CD4-positive, alpha-beta T cell treated with Interleukin-6 for 4 hours (primary cell): ENCODE measurements at places on chromosomes 4 and X.

DNA sequence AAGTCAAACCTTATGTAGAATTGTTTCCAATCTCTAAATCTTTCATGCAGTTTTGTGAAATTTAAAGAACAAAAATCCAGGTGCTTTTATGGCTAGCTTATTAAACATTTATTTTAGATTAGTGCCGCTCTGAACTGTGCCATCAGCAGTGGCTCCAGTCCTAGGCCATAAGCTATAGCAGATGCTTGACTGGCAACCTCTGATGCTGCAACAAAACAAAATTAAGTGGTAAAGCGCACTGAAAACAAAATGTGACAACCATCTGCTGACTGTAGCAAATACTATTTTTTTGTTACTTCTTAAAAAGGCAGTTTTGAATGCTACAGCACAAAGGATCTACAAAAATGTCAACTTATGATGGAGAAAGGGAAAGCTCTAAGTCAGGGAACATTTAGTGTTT, 237.4 kb downstream of the DCLK2 start:
- DNase-seq: no peak

- no peak for DNase-seq
Measured at GRCh38 chr4:100511896-100512295, 5.9 kb downstream of the EMCN start.

DNA sequence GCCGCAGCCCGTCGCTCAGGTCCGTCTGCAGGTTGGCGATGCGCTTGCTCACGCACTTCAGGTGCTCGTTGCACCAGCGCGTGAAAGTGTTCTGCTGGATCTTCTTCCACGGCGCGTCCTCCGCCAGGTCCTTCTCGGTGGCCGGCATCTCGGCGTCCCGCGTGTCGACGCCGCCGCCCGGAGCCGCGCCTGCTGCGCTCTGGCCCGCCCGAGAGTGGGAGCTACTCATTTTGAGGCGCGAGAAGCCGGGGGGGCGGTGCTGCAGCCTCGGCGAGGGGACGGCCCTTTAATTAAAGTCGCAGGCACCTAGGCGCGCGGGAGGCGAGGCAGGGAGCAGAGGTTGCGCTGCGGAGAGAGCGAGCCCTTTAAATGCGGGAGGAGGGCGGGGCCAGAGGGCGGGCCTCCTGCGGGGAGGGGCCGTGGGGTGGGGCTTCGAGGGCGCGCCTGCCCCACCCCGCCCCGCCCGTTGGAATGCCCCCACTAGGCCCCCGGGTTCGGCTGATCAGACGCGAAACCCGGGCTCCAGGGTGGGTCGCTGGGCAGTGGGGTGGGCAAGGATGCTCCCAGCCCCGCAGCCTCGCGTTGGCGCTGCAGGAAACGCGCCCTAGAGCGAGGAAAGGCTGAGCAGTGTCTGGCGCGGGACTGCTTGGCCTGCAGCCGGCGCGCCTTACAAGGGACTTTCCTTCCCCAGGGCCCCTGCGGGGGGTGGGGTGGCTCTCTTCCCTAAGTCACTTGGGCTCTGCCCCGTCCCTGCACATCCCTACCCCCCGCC, 3.2 kb downstream of the FLNA start:
- DNase-seq: peak; percentile 94

- no peak for DNase-seq
Measured at GRCh38 chr4:100312615-100313350, 122.5 kb upstream of the DDIT4L start.

DNA sequence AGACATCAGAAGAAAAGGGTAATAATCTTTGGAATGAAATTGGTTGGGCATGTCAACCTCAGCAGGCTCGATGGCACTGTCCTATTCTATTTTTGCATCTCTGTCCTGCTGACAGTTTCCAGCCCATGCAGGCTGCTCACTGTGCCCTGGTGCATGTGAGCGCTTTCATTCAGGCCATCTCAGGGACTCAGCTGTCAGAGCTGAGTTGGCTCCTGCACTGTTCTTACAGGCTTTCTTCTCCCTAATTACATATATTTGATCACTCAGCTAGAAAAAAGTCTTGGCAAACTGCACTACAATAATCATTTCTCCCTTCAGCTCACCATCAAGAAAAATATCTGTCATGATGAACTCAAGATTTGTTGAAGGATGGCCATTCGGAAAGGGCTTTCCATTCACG, 84.7 kb downstream of the RASL11B start:
- DNase-seq: no peak

DNA sequence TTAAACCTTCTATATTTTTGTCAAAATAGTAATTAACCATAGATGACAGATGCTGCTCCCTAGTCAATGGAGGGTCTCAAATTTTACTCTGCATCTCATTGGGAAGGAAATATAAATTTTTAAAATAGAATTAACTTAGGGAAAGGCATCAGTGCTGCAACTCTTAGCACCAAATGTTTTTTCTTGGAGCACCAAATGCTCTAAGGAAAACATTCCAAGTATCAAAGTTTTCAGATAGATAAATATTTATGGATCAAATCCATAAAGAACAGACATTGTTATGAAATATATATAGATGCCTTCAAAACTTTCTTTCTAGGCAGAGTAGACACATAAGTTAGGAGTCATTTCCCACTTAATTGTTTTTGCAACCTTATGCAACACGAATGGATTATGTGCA, 168.7 kb downstream of the ANTXR2 start:
- no peak for DNase-seq

DNA sequence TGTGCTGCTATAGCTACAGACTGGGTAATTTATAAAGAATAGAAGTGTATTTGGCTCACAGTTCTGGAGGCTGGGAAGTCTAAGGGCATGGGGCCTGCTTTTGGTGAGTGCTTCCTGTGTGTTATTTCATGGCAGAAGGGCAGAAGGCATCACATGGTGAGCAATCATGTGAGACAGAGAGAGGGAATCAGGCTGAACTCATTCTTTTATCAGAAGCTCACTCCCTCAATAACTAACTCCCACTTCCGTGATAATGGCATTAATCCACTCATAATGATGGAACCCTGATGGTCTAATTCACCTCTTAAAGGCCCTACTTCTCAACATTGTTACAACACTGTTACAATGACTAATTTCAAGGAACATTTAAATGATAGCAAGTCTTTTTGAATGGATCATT, 129.4 kb downstream of the FAT4 start:
- no peak for DNase-seq

DNA sequence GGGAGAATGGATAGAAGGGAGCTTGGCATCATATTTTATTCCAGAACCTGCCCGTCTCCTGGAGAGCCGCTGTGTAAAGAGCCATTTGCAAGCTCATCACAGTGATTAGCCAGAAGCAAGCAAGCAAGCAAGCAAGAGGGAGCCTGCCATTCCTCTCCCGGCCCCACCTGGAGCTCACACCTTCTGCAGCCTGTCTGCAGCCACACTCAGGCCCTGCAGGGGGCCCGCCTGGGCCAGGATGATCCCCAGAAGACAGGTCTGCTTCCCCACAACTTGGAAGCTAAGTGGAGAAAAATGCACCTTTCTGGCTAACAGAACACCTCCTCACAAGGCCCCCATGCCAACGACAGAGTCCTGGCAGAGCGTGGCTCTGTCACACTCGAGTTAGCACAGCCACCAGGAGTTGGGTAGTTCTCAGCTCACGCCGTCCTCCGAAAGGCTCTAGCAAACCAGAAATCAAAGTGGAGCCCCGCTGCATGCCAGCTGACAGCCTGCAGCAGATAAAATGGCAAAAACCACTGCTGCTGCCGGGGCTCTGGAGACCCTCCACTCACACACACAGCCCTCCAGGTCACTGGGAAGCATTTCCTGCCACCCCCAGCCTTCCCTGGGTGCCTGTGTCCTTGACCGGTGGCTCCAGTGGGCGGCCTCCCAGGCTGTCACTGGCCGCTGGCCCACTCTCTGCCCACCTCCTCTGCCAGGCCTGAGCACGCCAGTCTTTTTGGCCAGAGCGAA, 54.9 kb downstream of the DCTD start:
- no peak for DNase-seq

GRCh38 chrX:49111791-49112190, 11.7 kb downstream of the GPKOW start:
- DNase-seq: no peak

- DNase-seq: no peak
Measured at GRCh38 chr4:18057821-18058533, 36.4 kb upstream of the LCORL start.

DNA sequence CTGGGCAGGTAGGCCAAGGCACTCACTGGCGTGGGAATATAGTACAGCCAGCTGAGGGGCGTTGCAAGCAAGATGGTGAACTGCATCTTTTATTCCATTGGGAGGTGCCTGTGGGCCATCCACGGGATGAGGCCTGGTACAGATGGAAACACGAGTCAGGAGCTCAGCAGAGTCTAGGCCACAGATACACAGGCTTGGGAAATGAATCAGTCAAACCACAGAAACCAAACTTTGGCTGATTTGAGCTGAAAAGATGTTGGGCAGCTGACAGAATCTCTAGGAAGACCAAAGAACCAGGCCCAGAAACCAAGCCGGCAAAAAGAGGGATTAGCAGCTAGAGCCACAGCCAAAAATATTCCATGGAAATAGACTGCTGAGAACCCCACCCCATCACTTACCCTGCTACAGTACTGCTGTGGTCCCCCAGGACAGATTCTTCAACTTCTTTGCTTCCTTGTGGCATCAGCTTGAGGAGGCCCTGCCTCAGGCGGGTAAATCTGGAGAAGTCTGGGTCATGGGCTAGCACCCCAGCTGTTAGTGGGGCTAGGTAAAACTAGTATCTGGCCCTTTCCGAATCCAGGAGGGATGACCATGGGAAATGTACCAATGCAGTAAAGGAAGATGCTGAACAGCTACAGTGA, 75.4 kb downstream of the TMEM131L start:
- DNase-seq: no peak

- no peak for DNase-seq
Measured at GRCh38 chr4:47536966-47537365, 51.9 kb downstream of the ATP10D start.

DNA sequence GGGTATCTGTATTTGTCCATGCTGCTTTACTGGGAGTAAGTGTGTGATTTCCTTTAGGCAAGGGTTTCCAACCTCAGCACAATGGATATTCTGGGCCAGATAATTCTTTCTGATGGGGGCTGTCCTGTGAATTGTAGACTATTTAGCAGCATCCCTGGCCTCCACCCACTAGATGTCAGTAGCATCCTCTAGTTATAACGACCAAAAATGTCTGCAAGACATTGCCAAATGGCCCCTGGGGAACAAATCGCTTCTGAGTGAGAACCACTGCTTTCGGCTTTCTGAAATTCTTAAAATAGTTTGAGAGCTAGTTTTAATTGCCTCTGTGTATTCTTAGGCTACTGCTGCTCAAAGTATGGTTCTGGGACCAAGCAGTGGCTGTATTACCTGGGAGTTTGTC, 81.2 kb upstream of the GPM6B start:
- DNase-seq: no peak

- no peak for DNase-seq
Measured at GRCh38 chr4:179596621-179597020, 2154.4 kb upstream of the AGA start.

DNA sequence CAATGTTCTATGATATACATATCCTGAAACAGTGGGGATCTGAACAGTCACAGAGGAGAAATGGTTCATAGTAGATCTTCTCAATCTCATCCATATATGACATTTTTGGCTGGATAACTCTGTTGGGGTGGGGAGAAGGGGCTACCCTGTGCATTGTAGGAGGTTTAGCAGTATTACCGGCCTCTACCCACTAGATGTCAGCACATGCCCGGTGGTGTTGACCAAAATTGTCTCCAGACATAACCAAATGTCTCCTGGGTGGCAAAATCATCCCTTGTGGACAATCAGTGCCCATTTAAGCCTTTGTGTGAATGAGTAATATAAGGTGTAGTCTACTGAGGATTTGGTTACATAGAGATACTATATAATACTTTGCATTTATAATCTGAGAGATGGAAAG, 89.9 kb downstream of the PLS3 start:
- DNase-seq: peak; percentile 26

GRCh38 chr4:148573296-148573695, 131.1 kb upstream of the NR3C2 start:
- DNase-seq: no peak

- no peak for DNase-seq
Measured at GRCh38 chrX:46819136-46819535, 17.7 kb upstream of the RP2 start.

DNA sequence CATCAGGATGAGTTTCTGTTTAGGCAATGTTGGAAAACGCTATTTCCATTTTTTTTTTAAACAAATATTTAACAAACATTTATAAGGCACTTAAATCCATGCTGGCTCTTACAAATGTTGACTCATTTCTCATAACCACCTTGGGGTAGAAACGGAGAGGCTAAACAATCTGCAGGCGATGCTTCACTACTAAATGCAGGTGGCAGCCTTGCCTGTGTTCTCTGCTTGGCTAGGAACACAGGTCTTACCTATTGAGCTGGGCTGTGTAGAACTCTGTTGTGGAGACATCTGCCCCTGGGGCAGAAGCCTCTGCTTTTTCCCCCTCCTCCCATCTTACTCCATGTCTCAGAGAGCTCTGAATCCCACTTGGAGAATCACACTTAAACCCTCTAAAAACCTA, 1.4 kb upstream of the CXCL1 start:
- DNase-seq: no peak

DNA sequence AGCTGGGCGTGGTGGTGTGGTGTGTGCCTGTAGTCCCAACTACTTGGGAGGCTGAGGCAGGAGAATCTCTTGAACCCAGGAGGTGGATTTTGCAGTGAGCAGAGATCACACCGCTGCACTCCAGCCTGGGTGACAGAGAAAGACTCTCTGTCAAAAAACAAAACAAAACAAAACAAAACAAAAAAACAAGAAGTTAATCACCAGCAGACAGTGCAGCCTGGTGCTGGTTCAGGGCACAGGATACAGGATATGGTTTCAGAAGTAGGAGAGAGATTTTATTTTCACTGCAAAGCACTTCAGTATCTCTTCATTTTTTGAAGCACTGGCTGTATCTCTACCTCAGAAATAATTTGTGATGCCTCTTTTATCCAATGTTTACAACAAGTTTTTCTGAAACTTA, 1222.9 kb upstream of the PRKX start:
- DNase-seq: no peak

GRCh38 chrX:100687546-100687945, 43.5 kb downstream of the SRPX2 start:
- DNase-seq: no peak

DNA sequence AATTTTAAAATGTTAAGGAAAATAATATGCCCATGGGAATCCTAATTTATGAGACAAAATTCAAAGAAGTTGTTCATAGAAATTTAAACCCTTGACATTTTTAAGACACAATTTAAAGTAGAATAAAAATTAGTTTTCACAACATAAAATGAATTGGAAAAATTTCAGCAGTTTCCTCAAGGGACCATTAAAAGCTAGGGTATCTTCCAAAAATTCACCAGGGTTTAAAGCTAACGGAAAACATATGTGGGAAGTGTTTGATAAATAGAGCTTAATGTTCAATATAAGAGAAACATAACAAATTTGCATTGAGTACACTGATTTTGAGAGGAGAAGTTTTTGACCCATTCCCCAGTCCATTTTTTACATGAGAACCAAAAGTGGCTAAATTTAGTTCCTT, 228.9 kb upstream of the TTC29 start:
- no peak for DNase-seq
